ENCODE measurements at places on chromosomes 2 and 18.

GRCh38 chr2:218313356-218313755, 21.1 kb upstream of the TMBIM1 start:
- DNase-seq, result no peak

DNA sequence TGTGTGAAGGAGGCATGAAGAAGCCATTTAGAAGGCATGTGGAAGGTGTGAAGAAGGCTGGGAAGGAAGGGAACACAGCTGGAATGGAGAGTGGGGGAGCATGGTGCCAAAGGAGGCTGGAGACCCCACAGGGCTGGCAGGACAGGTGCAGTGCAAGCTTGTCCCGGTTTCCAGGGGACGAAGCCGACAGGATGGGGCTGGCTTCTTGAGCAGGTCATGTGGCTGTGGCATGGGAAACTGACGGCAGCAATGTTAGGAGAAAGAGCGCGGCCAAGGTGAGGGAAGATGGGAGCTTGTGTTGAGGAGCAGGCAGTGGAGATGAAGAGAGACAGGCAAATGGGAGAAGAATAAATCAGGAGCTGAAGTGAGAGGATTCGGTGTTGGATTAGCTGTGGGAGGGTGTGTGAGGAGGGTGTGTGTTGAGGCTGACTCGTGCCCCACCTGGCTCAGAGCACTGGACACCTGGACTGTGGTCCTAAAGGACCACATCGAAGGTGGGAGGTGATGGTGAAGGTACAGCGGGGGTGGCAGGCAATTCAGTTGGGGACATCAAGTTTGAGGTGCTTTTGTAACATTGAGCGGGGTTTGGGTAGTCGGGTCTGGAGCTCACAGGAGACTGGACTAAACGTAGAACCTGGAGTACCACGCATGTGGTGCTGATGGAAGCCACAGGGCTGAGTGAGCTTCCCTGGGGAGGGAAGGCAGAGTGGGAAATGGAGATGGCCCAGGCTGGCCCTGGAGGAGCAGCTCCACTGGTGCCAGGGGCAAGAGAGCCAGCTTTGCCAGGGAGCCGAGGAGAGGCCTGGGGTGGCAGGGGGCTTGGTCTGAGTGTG, 165.6 kb upstream of the HDAC4 start:
- DNase-seq, result no peak

DNA sequence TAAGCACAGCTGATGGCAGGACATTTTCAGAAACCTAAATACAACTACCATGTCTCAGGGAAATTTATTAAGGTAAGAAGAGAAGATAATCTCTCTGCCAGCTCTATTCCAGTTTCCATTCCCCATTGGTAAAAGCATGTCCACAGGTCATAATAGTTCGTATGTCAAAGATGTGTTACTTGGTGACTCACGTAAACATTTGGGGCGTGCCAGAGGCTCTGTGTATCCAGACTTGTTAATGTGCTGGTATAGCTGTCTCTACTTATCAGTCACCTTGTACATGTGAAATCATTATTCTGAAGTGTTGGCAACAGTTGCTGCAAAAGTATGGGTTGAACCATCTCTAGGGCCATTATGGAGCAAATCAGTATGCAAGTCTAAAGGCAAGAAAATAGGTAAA, 1345.1 kb downstream of the SUCLG1 start:
- no peak for DNase-seq

DNA sequence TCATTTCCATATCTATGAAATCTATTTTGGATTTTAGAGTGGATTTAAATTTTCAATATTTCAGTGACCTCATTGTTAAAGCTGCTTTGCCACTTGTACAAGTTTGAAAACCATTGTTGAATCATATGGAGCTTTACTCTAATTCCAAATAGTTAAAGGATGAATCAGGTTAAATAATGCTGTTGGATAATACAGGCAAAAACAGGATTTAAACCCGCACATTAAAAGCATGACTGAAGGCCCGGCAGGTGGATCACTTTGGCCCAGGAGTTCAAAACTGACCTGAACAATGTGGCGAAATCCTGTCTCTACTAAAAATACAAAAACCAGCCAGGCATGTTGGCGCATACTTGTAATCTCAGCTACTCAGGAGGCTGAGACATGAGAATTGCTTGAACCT, 68.3 kb downstream of the RIF1 start:
- DNase-seq, result no peak

DNA sequence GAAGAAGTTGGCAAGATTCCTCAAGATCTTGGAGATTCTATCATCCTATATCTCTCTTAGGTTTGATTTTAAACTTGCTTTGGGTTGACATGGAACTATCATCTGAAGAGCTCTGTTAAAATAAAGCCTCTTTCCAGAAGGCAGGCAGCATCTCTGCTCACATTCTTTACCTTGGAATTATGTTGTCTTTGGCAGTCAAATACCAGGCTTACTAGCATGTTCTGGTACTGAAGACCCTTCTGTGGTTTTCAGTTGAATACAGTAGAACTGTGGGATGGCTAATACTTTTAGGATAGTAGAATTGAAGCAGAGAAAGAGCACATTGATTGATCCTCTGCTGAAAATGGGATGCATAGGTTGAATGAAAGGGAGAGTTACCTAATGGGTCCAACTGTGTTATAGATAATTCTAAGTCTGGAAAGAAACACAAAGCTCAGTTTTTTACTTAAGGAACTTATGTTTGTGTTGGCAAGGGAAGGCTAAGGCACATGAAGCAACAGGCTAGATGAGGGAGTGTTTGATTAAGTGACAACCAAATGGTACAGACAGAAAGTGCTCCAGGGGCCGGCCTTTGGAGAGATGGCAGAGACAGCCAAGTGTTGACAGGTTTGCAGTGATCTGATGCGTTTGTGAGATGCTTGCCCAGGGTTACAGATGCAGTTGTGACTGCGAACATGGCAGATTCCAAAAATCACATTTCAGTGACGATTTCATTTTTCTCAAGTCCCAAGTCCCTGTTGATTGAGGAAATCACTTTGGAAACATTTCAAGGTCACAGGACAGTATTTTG, 397.9 kb downstream of the MEIS1 start:
- DNase-seq, result no peak

GRCh38 chr2:68775272-68775842, 40.7 kb downstream of the ARHGAP25 start:
- DNase-seq, result no peak

- DNase-seq, result peak; percentile 97
These were observed 171.9 kb downstream of the HRH4 start for GRCh38 chr18:24632158-24632988.

DNA sequence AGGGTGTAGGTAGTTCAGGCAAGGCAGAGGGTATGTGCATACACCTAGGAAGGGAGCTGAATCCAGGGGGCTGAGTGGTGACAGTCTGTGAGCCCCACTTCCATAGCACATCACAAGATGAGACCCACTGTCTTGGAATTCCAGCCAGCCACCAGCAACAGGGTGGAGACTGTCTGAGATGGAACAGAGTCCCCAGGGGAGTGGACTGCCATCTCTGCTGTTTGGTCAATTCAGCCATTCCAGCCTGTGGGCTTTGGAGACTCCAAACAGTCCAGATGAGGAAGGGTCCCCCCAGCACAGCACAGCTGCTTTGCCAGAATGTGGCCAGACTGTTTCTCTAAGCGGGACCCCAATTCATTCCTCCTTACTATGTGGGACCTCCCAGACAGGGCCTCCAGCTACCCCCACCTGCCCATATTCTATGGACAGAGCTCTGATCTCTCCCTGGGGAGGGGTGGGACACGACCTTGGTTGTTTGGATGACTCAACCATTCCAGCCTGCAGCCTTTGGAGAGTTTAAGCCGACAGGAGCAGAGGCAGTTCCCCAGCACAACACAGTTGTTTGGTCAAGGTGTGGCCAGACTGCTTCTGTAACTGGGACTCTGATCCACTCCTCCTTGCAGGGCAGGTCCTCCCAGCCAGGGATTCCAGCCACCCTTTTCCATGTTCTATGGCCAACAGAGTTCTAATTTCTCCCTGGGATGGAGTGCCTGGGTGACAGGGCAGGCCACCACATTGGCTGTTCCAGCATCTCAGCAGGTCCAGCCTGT, 178.0 kb downstream of the RND3 start:
- no peak for DNase-seq

DNA sequence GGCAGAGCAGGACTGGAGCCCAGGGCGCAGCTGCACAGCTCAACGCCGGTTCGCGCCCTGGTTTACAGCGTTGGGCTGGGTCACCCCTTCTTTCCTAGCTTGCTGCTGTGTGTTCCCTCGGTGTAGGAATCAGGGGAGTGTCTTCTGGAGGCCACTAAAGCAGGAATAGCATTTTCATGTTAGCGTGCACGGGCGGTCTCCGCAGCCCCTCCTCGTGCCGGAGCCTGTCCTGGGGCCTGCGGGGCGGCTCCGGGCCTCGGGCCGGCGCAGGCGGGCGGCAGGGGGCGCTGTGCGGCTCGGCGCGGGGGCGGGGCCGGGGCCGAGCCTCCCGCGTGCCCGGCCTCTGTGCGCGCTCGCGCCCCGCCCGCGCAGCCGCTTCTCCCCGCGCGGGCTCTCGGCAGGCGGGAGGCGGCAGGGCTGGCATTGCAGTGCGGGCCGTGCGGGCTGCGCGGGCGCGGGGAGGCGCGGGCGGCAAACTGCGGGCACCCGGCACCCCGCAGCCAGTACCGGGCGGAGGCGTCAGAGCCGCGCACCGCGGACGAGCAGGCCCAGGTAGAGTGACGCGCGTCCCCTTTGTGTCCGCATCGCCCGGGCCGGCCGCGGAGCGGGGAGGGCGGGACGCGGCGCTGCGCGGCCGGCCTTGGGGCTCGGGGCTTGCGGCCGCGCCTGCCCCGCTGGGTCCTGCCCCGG, at the start of gene RNF144A:
Gene RNF144A, plus strand, starts transcription at position 342 of the 690 bp plus-strand sequence. CDS start 79,515 bp downstream, outside the sequence.
- no peak for DNase-seq

- no peak for DNase-seq
These were observed 41.2 kb upstream of the HS6ST1 start for GRCh38 chr2:128359841-128360240.

DNA sequence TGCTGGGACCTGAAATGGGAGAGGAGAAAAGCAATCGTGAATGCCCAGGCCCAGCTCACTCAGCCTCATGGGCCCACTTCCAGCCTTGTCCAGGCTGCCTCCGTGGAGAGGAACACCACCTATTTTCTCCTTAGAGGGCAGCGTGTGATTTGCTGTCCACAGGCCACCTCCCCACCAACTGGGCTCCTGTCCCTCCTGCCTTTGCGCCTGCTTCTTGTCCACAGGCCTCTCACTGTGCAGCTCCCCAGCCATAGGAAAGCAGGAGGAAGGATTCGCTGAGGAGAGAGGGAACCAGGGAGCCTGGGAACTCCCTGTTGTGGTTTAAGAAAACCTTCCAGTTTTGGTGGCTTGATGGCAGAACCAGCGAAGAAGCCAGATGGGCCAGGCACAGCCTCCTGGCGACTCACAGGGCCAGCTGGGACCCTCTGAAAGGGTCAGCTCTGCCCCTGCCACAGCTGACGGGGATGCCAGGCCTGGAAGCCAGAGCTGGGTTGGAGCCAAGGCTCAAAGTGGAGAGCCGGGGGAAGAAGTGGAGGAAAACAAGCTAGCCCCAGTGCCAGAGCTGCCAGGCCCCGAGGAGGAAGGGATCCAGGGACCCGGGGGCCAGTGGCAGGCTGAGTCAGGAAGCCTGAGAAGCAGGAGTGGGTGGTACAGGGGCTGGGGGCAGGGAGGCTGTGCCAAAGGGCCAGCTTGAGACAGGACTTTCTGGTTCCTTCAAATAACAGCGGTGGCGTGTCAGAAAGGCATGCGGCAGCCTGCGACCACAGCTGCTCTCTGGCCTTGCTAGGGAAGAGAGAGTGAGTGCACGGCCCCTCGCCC, 9.9 kb downstream of the TMBIM1 start:
- no peak for DNase-seq

- DNase-seq, result peak; percentile 91
These were observed 556.3 kb downstream of the ARHGAP15 start for GRCh38 chr2:143685421-143686078.

DNA sequence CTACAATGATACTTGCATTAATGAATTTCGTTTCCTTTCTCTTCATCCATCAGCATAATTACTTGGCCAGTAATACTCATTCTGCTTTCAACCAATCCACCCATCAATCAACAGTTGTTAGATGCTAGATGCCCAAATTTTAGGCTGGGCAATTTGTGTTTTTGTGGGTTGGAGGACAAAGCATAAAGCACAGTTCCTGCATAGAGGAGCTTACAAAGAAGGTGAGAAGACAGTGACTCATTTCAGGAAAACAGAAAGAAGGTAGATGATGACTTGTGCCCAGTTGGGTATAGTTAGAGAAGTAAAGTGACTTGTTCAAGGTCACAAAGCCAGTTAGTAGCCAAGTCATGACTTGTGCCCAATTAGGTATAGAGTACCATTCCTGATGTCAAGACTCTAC, 1186.8 kb upstream of the CELF4 start:
- no peak for DNase-seq

DNA sequence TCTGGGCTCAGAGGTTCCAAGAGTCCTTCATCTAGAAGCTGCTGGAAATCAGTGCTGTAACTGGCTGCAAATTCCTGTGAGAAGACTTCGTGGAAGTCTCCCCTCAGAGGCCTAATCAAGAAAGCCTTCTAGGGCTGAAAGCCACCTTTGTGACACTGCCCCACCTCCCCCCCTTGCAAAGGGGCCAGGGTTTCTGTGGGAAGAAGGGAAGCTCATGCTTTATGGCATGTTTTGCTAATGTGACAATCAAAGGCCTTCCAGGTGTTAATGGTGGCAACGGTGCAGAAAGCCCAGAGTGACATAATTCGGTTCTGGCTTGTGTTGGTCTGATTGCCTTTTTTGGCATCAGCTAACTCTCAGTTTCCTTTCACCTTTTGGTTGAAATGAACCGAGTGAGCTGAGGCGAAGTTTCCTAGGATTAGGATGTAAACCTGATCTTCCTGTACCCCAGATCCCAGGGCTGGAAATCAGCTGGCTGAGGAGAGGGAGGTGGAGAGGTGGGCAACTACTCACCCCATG, 126.9 kb upstream of the TRIB2 start:
- no peak for DNase-seq

GRCh38 chr2:145302451-145302850, 782.5 kb upstream of the ZEB2 start:
- no peak for DNase-seq

GRCh38 chr18:2169656-2170055, 401.6 kb downstream of the METTL4 start:
- no peak for DNase-seq

DNA sequence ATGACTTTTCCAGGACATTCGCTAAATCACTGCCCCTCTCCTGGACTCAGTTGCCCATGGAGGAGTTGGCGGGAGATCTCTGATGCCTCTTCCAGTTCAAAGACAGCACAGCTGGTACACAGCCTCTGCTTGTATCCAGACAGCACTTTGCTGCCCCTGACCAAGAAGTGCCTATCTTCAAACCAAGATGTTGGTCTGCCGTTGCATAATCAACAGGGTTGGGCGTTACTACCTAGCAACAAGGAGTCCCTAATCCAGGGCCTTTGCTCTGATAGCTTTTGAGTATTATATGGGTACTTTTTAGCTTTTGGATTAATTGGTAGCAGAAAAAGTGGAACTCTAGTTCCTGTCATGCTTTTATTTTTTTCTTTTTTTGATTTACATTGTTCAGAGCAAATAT, 166.6 kb downstream of the FAM210A start:
- DNase-seq, result no peak

- DNase-seq, result no peak
These were observed 113.7 kb upstream of the SRD5A2 start for GRCh38 chr2:31694444-31694843.

- no peak for DNase-seq
These were observed 167.4 kb downstream of the PTGR3 start for GRCh38 chr18:75041586-75041985.

GRCh38 chr2:163046615-163047014, 208.0 kb upstream of the KCNH7 start:
- DNase-seq, result no peak

- no peak for DNase-seq
These were observed 14.3 kb upstream of the MAP3K2 start for GRCh38 chr2:127401757-127402695.

- DNase-seq, result no peak
These were observed 11.6 kb upstream of the SDC1 start for GRCh38 chr2:20236496-20236895.
